Activated CD8-positive, alpha-beta memory T cell treated with anti-CD3 and anti-CD28 coated beads, Interleukin-2, amount 50 U/mL, for 48 hours (primary cell): ENCODE measurements at places on chromosomes 5 and 9.
A peak's percentile ranks its signal among the peaks of the same experiment; 100 is the strongest.

DNA sequence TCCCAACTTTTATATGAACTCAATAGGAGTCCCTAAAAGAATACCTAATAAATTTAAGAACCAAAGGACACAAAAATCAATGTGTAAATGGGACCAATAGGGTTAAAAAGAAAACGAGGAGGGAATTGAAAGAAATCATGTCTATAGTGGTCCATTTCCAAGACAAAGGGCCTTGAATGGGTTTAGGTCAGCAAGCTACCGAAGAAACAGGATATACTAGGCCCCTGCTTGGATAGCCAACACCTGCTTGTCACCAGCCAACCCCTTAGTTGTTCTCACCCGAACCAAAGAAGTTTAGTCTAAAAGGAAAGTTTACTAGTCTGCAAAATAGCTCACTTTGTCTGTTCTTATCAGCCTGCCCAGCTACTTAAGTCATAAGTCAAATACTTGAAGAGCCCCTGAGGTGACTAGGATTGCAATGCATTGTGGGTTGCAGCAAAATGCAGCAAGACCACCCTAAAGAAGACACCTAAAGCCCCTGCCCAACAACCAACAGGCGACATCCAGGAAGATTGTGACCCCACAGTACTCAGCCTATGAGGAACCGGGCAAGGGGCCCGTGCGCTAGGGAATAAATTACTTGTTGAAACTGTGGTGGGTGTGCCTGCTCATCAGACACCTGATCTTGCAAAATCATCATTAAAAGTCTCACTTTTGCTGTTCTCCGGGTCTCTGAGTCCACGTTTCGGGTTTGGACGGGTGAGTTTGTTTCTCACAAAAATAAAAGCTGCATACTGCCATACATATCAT lies 183.9 kb upstream of the PPP1R26 start:
- no peak for DNase-seq

DNA sequence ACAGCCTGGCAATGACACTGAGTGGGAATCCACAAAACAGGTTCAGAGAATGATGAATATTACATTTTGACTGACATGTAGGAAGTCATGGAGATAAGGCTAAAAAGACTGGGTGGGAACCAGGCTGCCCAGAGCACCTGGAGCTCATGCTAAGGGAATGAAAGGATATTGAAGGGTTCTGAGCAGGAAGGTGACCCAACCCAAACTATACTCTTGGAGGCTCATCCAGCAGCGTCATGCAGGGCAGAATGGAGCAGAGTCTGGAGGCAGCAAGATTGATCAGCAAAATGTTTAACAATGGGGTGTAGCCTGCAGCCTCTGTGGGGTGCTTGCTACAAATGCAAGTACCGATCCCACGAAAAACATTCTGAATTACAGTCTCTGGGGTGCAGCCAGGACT lies 120.2 kb downstream of the PSD2 start:
- no peak for DNase-seq

DNA sequence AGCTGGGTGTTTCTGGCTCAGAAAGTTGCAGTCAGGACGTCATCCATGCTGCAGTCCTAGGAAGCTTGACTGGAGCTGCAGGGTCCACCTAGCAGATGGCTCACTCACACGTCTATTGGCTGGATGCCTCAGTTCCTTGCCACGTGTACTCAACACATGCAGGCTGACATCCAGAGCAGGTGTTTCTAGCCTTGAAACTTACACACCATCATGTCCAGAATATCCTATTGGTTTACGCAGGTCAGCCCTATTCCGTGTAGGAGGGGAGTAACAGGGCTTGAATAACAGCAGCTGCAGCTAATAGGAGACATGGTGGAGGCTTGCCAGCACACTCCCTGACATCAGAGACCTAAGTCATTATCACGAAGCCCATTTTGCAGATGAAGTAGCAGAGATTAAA lies 473.5 kb downstream of the ACTL7B start:
- DNase-seq: no peak

DNA sequence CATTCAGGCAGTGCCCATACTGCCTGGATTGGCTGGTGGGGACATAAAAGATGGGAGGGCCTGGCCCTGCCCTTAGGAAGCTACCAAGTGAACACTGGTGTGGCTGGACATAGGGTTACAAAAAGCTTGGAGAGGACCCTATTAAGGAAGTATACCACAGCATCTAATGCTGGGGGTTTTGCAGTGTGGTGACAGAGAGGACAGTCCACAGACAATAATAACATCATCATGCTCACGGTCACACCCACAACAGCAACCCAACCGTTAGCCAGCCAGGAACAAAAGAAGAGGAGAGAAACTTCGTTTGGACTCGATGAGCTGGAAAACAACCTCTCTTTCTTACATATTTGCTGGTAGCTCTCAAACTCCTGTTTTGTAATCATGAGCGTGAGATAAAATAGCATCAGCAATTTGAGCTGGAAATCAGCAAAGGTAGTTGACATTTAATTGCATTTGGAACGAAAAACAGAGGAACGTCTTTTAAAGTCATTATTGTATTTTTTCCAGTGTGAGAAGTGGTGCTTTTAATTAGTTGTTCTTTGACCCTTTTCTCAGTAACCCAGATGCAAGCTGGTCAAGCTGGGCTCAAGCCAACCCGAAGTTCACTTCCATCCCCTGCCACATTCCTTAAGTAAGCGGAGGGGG lies 73.4 kb downstream of the NSG2 start:
- no peak for DNase-seq

GRCh38 chr5:62621280-62621679 lies 42.7 kb downstream of the LRRC70 start:
- DNase-seq: no peak

DNA sequence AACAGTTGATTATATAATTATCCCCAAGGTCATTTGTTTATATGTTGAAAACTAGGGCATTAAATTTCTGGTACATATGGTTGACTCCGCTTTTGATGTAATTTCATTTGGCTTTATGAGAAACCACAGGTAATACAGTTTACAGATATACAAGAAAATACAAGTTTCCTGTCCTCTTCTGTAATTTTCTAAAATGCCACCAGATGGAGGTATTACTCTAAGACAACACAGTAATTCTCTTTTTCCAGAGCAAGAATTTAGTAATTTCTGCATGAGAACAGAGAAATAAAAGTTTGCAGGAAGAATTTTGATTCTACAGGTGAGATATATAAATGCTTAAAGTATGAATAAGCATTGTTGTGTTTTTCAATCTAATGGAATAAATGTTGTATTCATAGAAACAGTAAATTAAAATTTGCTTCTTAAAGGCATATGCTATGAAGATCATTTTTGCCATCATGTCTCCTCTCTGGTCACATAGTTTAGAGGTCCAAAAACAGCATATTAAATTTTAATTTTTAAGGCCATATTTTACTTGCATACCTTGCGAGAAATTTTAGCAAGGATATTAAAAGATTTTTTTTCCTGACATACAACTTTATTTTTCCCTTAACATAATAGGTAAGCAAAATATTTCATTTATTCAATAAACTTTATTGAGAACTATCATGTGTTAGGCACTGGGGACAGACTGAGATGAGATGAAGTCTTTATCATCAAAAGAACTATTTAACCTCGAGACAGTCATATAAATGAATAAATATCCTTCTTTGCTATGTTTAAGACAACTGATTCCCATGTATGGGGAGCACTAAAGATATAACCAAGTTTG lies 22.7 kb downstream of the CHD1 start:
- no peak for DNase-seq

GRCh38 chr5:168239325-168239724 lies 52.1 kb upstream of the WWC1 start:
- no peak for DNase-seq

GRCh38 chr5:6758236-6758635 lies 45.0 kb downstream of the TENT4A start:
- DNase-seq: no peak

DNA sequence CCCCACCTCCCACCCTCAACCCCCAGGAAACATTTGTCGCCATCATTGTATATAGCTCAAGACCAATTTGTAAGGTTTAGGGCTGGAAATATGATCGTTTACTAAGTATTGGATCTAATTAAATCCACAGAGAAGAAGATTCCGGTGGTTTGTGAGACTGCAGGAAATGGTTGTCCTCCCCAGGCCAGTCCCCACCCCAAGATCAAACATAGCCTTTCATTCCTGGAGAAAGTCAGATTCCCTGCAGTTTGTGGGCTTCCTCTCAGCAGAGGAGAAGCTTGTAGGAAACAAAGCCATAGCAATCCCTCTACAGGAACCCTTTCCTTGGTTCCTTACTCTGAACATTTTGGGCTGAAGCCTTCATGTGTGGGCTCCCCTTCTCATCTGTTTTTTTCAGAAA lies 79.2 kb upstream of the TBCA start:
- DNase-seq: no peak

- DNase-seq: no peak
These were observed 55.9 kb upstream of the UNC5A start for GRCh38 chr5:176754376-176754973.

- DNase-seq: no peak
These were observed 78.7 kb downstream of the CRB2 start for GRCh38 chr9:123434619-123435240.

DNA sequence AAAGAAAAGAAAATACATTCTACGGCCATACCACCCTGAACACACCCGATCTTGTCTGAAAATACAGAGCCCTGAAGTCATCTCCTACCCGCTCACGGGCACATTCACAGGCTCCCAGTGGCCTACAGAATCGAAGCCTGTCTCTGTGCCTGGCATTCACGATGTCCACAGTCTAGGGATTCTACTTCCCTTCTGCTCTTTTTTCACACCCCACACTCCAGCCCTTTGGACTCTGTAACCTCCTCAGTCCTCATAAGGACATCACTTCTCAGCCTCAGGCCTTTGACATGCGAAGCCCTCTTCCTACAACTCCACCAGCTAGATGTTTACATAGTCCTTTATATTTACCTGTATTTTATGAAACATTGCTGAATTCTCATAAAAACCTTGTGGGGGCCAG lies 77.8 kb downstream of the CSNK1A1 start:
- DNase-seq: no peak

- DNase-seq: no peak
These were observed 32.3 kb downstream of the GLRA1 start for GRCh38 chr5:151892393-151892792.

DNA sequence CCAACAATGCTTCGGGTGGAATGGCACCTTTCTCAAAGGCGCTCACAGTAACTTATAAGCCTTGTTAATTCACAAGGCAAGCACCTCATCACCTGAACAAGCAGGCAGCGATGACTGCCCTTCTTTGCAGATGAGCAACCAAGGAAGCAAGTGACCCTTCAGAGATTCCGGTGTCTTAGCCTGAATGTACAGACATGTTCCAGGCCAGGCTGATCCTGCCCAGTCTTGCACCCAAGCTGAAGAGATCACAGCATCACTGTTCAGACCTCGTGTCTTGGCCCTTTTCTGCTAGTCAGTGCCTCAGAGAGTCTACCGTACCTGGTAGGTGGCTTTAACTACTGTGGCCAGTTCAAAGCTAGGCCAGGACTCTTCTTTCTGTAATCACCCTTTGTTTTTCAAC lies 94.7 kb upstream of the ERCC6L2 start:
- DNase-seq: no peak

GRCh38 chr9:136544548-136544963 lies 1.3 kb downstream of the NOTCH1 start:
- DNase-seq: peak; percentile 84

- no peak for DNase-seq
These were observed 10.0 kb downstream of the NTRK2 start for GRCh38 chr9:84679571-84679970.

DNA sequence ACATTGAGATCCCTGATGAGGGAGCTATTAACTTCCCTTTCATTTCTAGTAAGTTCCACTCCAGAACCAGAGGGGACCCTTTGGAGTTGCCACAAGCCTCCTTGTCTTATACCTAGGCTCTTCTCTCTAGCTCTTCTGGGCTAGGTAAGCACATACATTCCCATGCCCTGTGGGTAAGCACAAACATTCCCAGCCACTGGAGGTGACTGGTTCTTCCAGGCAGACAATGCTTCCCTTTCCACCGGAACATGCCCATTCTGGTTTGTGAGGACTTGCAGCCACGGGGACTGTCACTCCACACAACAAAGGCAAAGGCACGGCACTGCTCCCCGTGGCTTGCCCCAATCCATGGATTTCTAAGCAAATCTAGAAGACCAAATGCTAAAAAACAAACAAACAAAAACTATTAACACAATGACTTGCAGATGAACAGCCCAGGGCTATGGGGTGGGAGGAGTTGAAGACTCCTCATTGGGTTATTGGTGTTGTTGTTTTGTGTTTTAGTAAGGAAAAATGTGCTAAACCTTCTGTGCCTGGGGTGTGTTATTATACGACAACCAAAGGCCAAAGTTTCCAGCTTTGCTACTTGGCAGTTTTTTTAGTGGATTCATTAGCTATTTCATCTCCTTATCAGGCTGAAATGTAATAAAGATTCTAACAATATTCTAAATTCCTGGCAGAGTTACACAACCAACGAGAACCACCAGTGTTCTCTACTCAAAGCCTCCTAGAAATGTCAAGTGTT lies 276.2 kb downstream of the SYK start:
- DNase-seq: no peak

- no peak for DNase-seq
These were observed 78.0 kb downstream of the WNK2 start for GRCh38 chr9:93261735-93262523.

DNA sequence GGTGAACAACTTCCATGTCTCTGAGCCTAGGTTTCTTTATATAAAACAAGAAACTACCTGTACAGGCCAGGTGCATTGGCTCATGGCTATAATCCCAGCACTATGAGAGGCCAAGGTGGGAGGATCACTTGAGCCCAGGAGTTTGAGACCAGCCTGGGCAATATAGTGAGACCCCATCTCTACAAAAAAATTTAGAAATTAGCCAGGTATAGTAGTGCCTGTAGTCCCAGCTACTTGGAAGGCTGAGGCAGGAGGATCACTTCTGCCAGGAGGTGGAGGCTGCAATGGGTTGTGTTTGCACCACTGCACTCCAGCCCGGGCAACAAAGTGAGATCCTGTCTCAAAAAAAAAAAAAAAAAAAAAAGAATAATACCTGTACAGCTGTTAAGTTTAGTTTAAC lies 11.1 kb downstream of the FAM13B start:
- no peak for DNase-seq

- no peak for DNase-seq
These were observed 13.4 kb downstream of the ABHD17B start for GRCh38 chr9:71897577-71897976.
